Daoy (cell line): ENCODE measurements at places on chromosomes 16 and 17.

GRCh38 chr17:46009681-46010596 is 10.9 kb downstream of the STH start:
- no peak for DNase-seq

DNA sequence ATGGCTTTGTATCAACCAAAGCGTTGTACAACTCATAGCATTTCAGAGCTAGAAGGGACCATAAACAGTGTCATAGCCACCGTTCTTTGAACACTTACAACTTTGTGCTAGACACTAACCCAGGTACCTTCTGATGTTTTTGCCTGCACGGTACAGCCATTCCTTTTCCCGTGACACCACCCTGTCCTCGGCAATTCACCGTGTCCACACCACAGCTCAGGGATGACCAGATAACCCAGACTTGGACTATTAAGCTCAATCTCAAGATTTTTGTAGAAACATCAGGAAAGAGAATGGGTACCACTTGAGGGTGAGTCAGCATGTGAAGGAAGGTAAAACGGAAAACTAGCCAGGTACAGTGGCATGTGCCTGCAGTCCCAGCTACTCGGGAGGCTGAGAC is 9.8 kb upstream of the CBFB start:
- DNase-seq: no peak

DNA sequence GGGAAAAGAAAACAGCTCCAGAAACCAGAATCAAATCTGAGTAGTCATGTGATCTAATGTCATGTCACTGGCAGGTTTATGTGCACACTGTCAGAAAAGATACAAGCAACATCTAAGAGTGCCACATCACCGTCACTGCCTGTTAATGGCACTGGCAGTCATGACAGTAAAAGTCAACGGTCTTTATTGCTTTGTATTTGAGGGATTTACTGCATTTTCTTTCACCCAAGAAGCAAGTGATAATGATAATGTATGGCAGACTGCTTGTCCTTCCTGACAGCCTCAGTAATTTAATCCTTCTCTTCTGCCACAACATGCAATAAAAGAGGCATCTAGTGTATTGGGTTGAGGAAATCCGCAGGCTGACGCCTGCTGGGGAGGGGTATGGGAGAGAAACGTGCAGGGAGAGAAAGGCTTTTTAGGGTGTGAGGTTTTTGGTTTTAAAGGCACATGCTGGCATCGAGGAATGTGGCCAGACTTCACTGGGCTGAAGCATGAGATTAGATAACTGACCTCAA is 92.4 kb downstream of the RPGRIP1L start:
- DNase-seq: no peak

- peak; percentile 58 for DNase-seq
Measured at GRCh38 chr17:79789943-79790804, 6.7 kb downstream of the CBX8 start.

DNA sequence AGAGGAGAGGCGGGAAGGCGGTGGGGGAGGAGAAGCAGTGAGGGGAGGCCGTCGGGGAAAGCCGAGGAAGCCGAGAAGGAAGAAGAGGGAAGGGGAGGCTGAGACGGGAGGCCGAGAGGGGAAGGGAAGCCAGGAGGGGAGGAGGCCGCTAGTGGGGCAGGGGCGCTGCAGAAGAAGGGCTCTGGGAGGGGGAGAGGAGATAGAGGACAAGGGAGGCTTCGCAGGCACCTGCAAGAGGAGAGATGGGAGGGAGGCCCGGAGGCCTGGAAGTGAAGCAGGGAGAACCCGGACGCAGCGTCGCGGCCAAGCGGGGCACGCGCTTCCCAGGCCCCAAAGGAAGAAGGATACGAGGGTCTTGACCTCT is 2.3 kb downstream of the C17orf58 start:
- DNase-seq: no peak
